ENCODE measurements at places on chromosomes 5 and 9.

DNA sequence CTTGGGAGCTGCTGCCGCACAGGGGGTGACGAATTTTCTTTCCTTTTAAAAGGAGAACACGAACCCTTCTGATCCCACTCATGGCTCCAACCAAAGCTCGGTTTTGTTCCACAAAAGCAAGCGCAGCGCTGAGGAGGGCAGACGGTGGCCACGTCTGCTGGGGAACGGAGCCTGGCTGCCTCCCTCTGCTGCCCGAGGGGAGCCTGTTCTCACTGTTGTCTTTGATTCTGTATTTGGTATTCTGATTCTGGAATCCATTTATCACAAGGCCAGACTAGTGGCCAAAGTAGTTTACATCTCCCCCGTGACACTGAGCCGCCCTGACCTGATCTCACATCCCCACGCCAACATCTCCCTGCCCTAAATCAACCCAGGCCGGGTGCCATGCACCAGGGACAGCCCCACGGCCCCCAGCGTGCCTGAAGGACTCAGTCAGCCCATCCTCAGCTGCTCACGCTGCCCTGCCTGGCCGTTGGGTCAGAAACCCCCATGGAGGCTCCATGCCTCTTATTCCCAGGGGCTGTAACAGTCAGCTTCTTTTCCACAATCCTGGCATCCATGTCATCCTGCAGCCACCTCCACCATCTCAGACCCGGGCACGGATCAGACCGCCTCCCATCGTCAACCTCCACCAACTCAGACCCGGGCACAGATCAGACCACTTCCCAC, 6.7 kb upstream of the NSMF start:
- no peak for DNase-seq

- DNase-seq: peak; percentile 67
Measured at GRCh38 chr9:91421971-91422757, 1.5 kb downstream of the NFIL3 start.

DNA sequence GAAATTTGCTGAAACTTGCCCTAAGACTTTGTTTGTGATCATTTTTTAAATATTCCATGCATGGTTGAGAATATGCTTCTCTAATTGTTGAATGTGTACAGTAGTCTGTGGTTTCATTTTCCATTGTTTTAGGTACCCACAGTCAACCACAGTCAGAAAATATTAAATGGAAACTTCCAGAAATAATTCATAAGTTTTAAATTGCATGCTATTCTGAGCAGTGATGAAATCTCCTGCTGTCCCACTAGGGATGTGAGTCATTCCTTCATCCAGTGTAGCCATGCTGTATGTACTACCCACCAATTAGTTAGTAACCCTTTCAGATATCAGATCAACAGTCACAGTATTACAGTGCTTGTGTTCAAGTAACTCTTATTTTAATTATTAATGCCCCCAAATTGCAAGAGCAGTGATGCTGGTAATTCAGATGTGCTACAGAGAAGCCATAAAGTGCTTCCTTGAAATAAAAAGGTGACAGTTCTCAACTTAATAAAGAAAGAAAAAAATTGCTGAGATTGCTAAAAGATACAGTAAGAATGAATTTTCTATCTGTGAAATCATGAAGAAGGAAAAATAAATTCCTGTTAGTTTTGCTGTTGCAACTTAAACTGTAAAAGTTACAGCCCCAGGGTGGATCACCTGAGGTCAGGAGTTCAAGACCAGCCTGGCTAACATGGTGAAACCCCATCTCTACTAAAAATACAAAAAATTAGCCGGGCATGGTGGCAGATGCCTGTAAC, 79.9 kb upstream of the FBXL17 start:
- peak; percentile 63 for DNase-seq

DNA sequence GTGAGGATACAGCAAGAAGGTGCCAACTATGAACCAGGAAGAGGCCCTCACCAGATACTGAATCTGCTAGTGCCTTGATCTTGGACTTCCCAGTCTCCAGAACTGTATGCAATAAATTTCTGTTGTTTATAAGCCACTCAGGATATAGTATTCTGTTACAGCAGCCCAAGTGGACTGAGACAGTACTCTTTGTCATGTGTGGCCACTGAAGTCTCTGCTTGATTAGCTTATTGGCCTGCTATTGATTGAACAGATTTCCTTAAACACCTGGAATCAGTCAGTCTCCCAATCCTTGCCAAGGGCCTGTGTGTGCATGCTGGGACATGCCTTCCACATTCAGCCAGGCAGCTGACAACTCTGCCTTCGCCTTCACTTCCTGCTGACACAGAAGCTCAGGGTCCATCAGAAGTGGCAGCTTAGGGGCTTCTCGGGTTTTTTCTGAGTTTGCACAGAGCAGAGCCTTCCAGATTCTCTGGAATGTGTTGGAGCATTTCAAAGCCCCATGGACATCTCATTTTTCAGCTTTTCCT, 13.7 kb upstream of the ROR2 start:
- no peak for DNase-seq

- DNase-seq: no peak
Measured at GRCh38 chr9:107945493-107945892, 455.9 kb upstream of the KLF4 start.

- no peak for DNase-seq
Measured at GRCh38 chr9:123049589-123050222, 16.2 kb downstream of the GPR21 start.

DNA sequence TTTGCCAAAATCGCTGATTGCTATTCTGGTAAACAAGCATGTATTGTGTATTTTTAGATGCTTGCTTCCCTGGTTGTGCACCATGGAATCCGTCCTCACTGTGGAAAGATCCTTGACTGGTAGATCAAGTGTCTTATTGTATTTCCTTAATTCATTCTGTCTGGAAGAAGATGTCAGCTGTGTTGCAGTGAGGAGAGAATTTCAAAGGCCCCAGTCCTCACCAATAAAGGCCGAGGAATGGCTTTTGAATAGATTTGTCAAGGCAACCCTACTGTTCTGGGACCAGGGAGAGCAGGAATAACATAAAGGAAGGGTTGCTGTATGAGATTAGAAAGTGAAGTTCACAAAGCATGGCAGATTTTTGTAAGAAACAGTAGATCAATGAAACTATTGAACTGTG, 36.2 kb upstream of the POU5F2 start:
- DNase-seq: no peak

- no peak for DNase-seq
Measured at GRCh38 chr9:86337469-86338108, 16.6 kb downstream of the TUT7 start.

DNA sequence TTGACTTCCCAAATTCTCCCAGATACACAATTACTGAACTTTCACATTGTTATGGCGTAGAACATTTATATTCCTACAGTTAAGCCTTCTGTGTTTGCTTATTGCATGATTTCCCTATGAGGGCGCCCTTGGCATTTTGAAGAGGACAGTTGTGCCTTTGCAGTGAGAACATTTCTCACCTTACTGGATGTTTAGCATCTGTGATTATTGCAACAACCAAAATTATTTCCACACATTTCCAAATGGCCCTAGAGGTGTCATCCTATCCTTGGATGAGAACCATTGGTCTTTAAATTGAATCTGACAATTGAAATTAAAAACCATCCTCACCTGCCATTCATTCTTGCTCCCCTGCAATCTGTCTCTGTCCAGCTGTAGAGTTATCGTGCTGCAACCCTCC, 104.0 kb downstream of the MAMDC2 start:
- no peak for DNase-seq

DNA sequence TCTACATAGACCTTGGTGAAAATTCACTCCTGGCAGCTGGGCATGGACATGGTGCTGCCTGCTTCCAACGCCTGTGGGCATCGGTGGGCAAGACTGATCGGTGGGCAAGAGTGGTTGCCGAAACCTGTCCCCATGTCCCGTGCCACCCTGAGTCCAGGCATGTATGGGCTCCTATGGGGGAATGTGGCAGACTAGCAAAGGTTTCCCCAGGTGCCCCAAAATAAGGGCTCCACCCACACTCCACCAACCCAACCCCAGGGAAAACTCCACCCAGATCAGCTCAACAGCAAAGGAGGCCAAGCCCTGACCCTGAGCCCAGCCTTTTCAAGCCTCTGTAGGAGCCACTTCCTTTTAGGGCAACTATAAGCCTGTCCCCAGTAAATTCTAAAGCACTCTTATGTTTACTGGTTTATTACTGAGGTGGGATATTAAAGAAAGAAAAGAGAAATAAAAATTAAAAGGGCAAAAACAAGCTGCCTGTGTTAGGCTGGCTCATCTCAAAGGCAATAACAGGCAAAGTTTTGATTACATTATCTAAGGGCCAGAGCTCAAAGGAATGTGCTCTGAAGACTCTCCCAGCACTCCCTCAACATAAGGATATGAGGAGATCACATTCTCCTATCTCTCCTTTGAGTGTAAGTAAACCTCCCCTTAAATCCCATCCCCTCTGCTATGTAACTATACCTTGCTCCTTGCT, 8.9 kb upstream of the SPATA31E1 start:
- peak; percentile 29 for DNase-seq

- no peak for DNase-seq
Measured at GRCh38 chr9:97773091-97773490, 76.0 kb upstream of the XPA start.

- DNase-seq: peak; percentile 68
Measured at GRCh38 chr5:65059681-65060598, 291.2 kb downstream of the CWC27 start.

DNA sequence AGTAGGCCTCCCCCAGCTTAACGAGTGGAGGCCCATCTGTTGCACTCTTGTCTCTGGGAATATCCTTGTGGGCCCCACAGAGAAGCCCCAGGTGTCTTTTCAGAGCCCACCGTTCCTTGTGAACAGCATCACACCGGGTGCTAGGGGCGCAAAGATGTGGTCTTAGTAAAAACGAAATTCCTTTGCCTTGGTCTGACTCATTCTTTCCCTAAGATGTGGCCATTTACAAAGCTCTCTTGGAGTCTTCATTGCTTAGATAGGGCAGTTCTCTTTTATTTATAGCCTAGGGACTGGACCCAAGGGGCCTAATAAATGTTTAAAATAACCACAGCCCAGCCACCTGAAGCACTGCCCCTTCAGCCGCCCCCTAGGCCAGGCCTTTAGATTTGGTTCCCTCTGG, 52.8 kb upstream of the RPL26L1 start:
- DNase-seq: peak; percentile 87

GRCh38 chr5:102539562-102539961, 40.8 kb upstream of the SLCO6A1 start:
- DNase-seq: no peak

DNA sequence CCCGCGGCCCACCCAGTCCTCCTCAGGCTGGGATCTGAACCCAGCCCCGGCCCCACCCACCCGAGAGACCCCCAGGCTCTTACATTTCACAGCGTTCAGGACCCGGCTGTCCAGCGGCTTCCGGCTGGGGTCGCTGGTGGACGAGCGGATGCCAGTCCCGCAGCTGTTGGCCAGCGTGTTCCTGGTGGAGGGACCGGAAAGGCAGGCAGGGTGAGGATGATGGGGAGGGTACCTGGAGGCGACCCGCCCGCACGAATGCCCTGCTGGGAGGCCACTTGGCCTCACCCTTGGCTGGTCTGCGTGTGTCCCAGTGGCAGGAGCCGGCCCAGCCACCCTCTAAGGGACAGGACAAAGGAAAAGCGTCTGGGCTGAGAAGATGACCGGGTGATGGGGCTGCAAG, 51.9 kb upstream of the UBAC1 start:
- DNase-seq: no peak

All from mesenchymal stem cell (in vitro differentiated cells and primary cell).